ENCODE measurements at places on chromosomes 2 and 18.

- no peak for DNase-seq
Measured at GRCh38 chr2:148948868-148949267, 73.8 kb downstream of the KIF5C start.

- no peak for DNase-seq
Measured at GRCh38 chr18:73715210-73715670, 432.4 kb downstream of the FBXO15 start.

- no peak for DNase-seq
Measured at GRCh38 chr2:165827016-165827920, 33.2 kb upstream of the GALNT3 start.

DNA sequence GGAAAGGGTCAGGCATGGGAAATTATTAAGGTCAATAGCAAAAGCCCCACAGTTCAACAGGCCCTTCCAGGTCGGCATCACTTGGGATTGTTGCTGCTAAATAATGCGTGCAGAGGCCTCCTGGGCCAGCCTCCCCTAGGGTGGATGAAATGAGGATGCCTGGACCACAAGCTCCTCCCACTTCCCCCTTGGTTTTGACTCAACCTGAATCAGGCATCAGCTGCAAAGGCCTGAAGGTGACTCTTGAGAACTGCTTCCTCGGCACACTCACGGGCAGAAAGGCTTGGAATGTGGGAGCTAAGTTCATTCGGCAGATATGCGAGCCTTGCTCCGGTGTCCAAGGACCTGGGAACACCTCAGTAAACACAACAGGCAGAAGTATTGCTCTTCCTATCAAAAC lies 69.3 kb downstream of the MBP start:
- peak; percentile 69 for DNase-seq

DNA sequence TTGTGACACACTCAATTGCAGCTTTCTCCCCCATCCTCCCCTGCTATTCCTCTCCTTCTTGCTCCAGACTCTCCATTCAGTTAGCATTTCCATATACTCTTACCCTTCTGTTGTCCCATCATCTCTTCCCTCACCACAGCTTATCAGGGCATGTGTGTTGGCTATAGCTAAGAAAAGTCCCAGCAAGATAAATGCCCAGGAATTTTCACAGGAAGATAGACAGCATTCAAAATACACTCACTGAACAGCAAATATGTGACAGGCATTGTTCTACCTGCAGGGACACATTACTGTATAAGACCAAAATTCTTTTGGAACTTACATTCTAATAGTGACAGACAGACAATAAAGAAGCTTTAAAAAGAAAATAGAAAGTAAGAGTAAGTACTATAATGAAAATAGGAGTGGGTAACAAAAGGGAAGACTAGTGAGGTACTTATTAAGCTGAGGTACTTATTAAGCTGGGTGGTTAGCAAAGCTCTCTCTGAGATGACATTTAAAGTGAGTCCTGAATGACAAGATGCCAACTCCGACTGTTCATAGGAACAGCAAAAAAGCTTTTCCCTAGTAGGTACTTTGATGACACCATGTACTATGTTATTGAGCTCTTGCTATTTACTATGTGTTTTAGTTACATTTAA lies 86.2 kb downstream of the CHN1 start:
- no peak for DNase-seq

- no peak for DNase-seq
Measured at GRCh38 chr2:157929871-157930667, 53.9 kb upstream of the ACVR1 start.

GRCh38 chr2:4908461-4908860 lies 783.7 kb upstream of the SOX11 start:
- DNase-seq: no peak

- no peak for DNase-seq
Measured at GRCh38 chr18:50401888-50402287, 27.0 kb downstream of the SKA1 start.

DNA sequence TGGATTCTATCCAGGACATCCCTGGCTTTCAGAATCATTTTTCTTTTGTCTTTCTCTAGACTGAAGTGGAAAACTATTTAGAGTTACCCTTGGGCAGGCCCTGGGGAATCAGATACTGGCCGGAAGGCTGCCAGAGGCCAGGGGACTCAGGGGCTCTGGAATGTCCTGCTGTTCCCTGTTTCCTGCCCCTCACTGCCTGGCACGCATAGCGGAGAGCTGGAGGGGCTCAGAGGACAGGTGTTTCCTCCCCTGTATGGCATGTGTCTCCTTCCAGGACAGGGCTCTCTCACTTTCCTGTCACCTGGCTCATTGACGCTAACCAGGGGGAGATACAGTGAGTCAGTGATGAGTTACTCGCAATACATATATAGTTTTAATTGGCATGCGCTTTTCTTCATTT lies 38.8 kb downstream of the DYSF start:
- no peak for DNase-seq

DNA sequence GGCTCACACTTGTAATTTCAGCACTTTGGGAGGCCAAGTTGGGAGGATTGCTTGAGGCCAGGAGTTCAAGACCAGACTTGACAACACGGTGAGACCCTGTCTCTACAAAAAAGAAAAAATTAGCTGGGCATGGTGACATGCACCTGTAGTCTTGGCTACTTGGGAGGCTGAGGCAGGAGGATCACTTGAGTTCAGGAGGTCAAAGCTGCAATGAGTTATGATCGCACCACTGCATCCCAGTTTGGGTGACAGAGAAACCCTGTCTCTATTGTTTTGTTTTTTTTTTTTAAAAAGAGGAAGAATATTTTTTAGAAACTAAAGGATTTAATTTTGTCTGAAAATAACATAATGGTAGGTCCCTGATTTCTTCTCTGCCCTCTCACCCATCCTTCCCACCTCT lies 79.4 kb upstream of the TMEM200C start:
- DNase-seq: no peak

DNA sequence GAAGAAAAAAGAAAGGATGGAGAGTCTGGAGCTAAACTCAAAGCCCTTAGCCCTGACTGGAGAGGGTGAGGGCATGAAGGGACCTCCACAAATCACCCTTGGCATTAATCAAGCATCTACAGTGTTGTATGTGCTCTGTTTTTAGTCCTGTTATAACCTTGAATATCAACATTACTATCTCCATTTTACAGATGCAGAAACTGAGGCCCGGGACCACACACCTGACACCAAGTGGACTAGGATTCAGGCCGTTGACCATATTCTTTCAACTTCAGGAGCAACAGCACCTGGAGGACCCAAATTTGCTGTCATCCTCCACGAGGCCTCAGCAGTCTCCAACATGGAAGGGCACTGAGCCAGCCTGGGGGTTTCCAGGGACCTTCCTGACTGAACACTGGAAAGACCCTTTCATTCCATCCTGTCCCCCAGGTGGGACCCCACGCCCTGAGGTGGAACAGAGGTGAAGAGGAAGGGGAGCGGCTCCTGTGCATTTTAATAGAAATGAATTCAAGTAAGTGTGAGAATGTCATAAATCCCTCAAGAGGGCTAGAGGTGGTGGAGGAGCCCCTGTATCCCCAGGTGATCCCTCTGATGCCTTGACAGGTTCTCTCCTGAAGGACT lies 41.0 kb downstream of the SERTAD2 start:
- no peak for DNase-seq
